Common myeloid progenitor, CD34-positive (primary cell): ENCODE measurements at places on chromosomes 6 and 20.

- DNase-seq: no peak
Measured at GRCh38 chr20:32193996-32194395, 13.5 kb downstream of the PLAGL2 start.

DNA sequence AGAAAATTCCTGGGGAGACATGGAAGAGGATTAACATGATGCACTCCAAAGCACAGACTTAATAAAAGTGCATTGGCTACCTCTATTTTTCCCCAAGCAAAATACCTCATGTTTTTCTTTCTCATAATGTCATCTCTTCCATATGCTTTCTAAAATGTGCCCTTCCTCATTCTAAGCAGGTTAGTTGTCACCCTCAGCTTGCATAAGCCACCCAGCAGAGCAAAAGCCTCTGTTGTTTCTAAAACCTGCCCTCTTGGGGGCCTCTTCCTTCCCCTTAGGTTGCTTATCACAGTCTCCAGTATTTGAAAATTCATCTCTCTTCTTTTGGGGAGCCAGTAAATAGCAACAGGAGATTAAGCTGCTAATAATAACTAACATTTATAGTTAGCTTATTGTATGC lies 183.6 kb upstream of the FLRT3 start:
- DNase-seq: peak; percentile 18

GRCh38 chr20:56362833-56363413 lies 4.1 kb downstream of the FAM210B start:
- peak; percentile 92 for DNase-seq

DNA sequence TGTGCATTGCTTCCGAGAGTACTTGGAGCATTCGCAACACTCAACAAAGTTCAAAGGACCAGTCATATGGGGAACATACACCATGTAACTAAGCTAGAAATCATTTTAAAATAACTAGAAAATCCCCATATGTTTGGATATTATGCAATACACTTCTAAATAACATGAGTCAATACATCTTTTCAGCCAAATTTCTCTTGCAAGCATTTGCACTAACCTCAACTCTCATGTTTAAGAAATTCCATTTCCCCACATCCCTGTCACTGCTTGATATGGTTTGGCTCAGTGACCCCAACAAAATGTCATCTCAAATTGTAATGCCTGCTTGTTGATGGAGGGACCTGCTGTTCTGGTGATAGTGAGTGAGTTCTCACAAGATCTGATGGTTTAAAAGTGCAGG lies 85.7 kb upstream of the CST7 start:
- no peak for DNase-seq

DNA sequence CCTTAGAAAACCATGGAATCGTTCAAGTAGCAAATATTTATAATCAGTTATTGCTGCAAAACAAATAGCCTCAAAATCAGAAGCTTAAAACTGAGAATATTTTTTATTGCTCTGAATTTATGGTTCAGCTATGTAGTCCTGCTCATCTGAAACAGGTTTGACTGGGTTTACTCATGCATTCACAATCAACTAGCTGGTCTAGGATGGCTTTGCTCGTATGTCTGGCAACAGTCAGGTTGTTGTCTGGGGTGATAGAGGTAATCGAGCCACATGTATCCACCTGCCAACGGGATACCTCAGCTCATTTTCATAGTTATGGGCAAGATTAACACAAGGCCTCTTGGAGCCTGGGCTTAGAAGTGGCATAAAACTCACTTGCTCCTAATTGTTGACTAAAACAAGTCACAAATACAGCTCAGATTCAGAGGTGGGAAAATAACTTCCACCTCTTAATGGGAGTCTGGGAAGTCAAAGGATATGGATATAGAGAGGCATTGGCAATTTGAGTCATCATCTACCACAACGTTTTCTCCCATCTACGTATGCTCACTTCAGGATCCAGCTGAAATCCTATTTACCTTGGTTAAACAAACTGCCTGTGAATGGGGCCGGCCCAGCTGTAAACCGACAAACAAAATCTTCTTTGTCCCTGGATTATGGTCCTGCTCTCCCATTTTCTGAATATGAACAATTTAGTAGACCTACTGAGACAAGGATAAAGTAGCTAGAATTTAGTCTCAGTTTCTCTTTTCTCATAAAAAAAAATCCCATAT lies 54.5 kb upstream of the TENT5A start:
- no peak for DNase-seq

GRCh38 chr20:18926965-18927364 lies 113.4 kb downstream of the SCP2D1 start:
- no peak for DNase-seq

GRCh38 chr6:68559070-68559469 lies 76.0 kb upstream of the ADGRB3 start:
- DNase-seq: peak; percentile 15

GRCh38 chr6:133957780-133958242 lies 4.8 kb downstream of the TBPL1 start:
- DNase-seq: peak; percentile 18

GRCh38 chr6:162177746-162178145 lies 549.8 kb downstream of the PRKN start:
- DNase-seq: no peak

- DNase-seq: peak; percentile 40
Measured at GRCh38 chr6:138572167-138572875, 73.0 kb upstream of the NHSL1 start.

- DNase-seq: peak; percentile 40
Measured at GRCh38 chr6:13360671-13361540, 32.6 kb upstream of the TBC1D7 start.

GRCh38 chr6:36858407-36858981 lies 16.1 kb downstream of the PPIL1 start:
- no peak for DNase-seq

GRCh38 chr6:32785781-32786533 lies 22.6 kb upstream of the HLA-DQB2 start:
- peak; percentile 84 for DNase-seq

GRCh38 chr6:36546308-36546919 lies 865 bp downstream of the STK38 start:
- DNase-seq: peak; percentile 28

DNA sequence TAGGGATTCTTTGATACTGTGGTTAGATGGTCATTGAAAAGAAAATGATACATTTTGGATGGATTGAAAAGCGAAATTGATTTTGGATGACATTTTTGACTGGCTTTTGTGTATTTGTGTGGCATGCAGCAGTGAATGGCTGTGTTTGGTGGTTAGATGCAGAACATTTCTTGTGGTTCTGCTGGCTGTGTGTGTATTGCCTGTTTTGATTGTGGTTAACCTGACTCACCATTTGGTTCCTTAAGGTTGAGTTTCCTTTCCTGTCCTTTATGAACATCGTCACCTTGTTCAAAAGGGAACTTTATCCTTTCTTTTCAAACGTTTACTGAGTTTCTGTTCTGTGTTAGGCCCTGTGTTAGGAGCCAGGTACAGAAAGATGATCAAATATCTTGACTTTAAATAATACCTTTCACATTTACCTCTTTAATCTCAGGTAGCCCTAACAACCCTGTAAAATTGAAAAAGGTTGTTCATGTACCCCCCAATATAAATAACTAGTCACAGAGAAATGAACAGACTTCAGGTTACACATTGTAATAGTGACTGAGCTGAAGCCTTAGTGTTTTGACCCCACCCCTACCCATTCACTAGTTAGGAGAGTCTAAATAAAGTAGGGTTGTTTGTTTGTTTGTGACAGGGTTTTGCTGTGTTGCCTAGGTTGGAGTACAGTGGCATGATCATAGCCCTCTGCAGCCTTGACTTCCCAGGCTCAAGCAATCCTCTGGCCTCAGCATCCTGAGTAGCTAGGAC lies 23.8 kb downstream of the ANKS1A start:
- DNase-seq: peak; percentile 89

GRCh38 chr6:112571488-112572270 lies 224.5 kb downstream of the RFPL4B start:
- DNase-seq: no peak

- no peak for DNase-seq
Measured at GRCh38 chr20:25037288-25038102, 20.4 kb downstream of the ACSS1 start.

DNA sequence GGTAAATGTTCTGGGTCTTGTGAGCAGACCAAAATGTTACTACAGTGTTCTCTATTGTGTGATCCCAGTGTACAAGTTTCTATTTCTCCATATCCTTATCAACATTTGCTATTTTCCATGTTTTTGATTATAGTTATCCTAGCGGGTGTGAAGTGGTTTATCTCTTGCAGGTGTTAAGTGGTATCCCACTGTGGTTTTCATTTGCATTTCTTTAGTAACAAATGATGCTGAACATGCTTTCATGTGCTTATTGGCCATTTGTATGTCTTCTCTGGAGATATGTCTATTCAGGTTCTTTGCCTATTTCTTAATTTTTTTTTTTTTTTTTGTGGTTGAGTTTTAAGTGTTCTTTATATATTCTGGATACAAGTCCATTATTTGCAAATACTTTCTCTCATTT lies 35.5 kb downstream of the NSFL1C start:
- no peak for DNase-seq

- no peak for DNase-seq
Measured at GRCh38 chr6:159125951-159126352, 43.2 kb upstream of the FNDC1 start.

DNA sequence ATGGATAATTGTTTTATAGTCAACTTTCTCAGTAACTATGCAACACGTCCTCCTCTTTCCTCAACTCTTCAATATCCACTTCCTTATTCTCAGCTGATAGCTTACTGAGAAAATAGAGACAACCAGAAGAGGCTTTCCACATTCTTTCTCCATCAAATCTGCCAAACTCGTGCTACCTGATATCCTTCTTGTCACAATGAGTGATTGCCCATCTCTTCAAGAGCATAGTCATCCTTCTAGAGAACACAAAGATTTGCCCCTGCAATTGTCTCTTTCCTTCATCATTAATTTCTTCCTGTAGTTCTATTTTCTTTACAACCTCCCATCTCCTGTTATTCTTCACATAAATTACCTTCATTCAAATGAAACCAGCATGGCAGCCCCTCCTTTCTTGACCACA lies 75.9 kb upstream of the RGS17 start:
- no peak for DNase-seq

DNA sequence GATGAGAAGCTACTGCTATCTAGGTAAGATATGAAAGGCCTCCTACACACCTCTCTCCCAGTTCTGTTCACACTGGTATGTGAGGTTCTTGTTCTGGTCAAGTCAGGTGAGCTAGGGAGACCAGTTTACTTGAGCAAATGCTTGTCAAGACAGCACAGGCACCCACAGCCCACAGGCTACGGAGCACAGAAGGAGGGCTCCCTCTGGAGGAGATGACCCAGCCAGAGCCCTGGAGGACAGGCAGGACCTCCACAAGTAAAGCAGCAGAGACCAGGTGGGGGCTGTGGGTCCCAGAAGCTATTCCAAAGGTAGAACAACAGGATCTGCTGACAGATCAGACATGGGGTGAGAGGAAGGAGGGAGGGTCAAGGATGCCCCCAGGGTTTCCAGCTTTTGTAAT lies 13.2 kb downstream of the MMP24OS start:
- DNase-seq: no peak

GRCh38 chr6:10759884-10760329 lies 12.3 kb downstream of the TMEM14B start:
- no peak for DNase-seq

DNA sequence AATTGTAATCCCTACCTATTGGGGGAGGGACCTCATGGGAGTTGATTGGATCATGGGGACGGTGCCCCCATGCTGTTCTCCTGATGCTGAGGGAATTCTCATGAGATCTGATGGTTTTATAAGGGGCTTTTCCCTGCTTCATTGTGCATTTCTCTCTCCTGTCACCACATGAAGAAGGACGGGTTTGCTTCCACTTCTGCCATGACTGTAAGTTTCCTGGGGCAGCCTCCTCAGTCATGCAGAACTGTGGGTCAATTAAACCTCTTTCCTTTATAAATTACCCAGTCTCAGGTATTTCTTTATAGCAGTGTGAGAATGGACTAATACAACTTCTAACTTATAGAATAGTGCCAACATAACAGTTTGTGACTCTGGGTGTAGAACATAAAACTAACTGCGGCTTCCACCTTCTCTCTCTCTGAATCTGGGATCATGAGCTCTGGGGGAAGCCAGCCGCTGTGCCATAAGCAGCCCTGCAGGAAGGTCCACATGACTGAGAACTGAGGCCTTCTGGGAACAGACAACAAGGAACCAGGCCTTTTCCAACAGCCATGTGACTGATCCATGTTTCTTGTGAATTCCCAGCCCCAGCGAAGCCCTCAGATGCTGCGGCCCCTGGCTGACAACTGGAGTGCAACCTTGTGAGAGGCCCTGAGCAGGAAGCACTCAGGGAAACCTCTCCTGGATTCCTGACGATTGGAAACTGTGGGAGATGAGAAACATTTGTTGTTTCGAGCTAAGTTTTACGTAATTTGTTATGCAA lies 3.4 kb upstream of the HLA-A start:
- no peak for DNase-seq
